ENCODE measurements at places on chromosomes 13 and 19. TPM values are rescaled to one million over a fixed set of nuclear protein-coding genes. Genes with fewer than 3 reads are reported as not detected.

ZNF793 gene
- total RNA-seq = 3.5 TPM

TUBA3C gene
- not detected for total RNA-seq

CYP2B6 gene
- not detected for total RNA-seq

DEDD2 gene
- 19.2 TPM for total RNA-seq

DCT gene
- 0.11 TPM for total RNA-seq

ATP7B gene
- total RNA-seq = 4.3 TPM

IL11 gene
- total RNA-seq = not detected

ZNF229 gene
- total RNA-seq = 3.5 TPM

DNA sequence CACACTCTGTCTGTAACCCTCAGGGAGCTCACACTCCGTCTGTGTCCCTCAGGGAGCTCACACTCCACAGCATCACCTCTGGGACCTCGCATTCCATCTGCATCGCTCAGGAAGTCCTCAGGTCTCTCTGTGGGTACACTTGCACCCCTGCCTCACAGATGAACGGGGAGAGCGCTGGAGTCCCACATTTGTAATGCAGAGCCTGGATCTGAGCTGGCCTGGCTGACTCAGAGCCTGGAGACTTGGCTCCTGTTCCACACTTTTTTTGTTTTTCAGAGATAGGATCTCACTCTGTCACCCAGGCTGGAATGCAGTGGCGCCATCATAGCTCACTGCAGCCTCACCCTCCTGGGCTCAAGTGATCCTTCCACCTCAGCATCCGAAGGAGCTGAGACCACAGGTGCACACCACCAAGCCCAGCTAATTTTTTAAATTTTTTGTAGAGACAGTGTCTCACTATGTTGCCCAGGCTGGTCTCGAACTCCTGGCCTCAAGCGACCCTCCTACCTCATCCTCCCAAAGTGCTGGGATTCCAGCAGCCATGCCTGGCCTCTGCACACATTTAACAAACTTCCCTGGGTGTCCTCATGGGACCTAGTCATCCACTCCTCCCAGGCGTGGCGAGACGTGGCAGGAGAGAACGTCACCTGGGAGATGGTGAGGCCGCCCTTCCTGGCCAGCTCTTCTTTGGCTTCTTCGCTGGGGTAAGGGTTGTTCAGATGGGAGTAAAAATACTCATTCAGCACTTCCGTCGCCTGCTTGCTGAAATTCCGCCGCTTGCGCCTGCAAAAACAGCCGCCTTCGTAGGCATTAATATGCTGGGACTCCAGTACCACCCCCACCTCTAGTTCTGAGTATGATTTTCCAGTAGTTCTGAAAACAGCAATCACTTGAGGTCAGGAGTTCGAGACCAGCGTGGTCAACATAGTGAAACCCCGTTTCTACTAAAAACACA, 31.0 kb downstream of the CILP2 start:
- no peak overlapping the region for H3K27ac ChIP-seq
- no peaks in the 10 kb centered on the region for H3K36me3 ChIP-seq
- H3K4me1 ChIP-seq = no peaks in the 10 kb centered on the region
- no peak for DNase-seq

GRCh38 chr19:18833141-18833476, 1.4 kb downstream of the UPF1 start:
- H3K27ac ChIP-seq = peak overlapping the region; percentile 82
- peaks cover 13% of the 10 kb centered on the region for H3K36me3 ChIP-seq
- H3K4me1 ChIP-seq = peaks cover 37% of the 10 kb centered on the region
- peak overlapping the region; percentile 78 for H3K4me3 ChIP-seq
- no peaks in the 10 kb centered on the region for H3K27me3 ChIP-seq

GRCh38 chr19:12974301-12975220, 5.2 kb downstream of the DAND5 start:
- no peak for DNase-seq
- H3K4me3 ChIP-seq = no peak overlapping the region
- no peaks in the 10 kb centered on the region for H3K27me3 ChIP-seq
- peaks cover 12% of the 10 kb centered on the region for H3K4me1 ChIP-seq
- no peaks in the 10 kb centered on the region for H3K36me3 ChIP-seq

DNA sequence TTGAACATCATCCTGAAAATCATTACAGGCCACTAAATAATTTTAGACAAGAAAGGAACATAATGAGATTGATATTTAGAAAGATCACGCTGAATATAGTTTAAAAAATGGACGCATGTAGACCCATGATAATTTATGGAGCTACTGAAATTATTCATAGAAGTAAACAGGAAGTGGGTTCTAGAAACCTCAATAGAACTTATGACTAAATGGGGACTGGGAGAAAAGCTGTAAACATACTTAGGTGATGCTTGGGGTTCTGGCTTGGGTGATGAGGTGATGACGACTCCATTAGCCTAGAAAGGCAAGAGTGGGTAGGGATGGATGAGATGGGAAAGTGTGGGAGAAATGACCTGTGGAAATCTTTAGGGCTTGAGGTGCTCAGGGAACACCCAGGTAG, 484.0 kb downstream of the MYO16 start:
- no peaks in the 10 kb centered on the region for H3K4me1 ChIP-seq
- no peaks in the 10 kb centered on the region for H3K36me3 ChIP-seq
- H3K4me3 ChIP-seq = no peak overlapping the region
- H3K27ac ChIP-seq = no peak overlapping the region
- DNase-seq = no peak

DNA sequence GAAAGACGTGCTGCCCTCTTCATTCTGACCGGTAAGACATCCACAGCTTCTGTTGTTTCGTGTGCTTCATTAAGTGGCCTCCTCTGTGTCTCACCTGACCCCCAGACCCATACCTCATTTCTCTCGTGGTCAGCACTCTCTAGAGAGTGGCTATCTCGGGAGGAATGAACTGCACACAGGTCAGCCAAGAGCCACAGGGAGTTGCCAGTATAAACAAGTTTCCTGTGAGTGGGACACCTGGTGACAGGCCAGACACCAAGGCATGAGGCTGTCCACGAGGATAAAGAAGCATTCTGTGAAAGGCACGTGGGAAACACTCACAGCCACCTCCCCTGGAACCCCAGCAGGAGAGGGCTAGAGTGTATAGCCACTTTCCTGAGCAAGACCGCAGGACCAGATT, 115.8 kb downstream of the NUFIP1 start:
- H3K36me3 ChIP-seq = no peaks in the 10 kb centered on the region
- no peak overlapping the region for H3K4me3 ChIP-seq

DNA sequence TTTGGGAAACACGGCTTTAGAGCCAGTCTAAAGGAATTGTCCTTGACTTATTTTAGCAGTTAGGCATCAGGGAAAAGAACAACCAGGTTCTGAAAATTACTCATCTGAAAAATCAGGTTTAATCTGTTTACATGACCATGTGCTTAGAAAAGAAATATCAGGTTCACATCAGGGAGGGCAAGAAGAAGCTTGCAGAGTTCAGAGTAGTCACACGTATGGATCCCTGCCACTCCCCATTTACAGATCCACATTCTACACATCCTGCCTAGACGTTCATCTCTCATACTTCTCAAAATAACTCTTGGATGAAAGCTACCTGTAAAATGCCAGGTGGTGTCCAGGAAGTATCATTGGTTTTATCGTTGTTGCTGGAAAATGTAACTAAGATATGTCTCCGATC, 14.0 kb upstream of the PHF11 start:
- no peaks in the 10 kb centered on the region for H3K27me3 ChIP-seq
- no peak for DNase-seq
- no peak overlapping the region for H3K27ac ChIP-seq
- no peak overlapping the region for H3K4me3 ChIP-seq
- H3K36me3 ChIP-seq = peaks cover 31% of the 10 kb centered on the region

DNA sequence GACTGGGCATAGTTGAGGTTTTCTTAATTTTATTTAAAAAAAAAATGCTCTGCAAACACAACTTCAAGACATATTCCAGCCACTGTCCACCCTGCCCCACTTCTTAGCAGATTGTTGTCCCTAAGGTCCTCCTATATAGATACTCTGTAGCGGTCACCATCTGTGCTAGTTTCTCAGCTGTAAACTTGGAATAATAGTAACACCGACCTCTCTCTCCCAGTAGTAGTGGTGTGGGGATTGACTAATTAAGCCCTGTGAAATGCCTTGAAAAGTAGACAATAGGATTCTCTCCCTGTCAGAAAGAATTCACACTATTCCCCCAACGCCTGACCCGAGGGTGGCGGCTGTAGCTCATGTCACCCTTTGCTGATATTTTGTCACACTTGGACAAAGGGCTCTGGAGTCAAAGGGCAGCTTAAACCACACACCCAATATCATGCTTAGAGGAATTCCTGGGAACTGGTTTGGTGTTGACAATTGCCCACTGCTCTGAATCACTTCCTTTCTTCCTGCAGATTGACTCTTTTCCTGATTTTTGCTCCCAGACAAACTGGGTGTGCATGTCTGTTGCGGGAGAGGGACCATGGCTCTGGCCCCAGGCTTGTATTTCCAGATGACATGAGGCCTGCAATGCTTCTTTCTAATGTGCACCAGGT, 9.2 kb upstream of the SERP2 start:
- no peak for DNase-seq
- H3K4me3 ChIP-seq = no peak overlapping the region
- H3K36me3 ChIP-seq = no peaks in the 10 kb centered on the region
- no peaks in the 10 kb centered on the region for H3K4me1 ChIP-seq
- no peak overlapping the region for H3K27ac ChIP-seq

- no peaks in the 10 kb centered on the region for H3K4me1 ChIP-seq
- H3K27me3 ChIP-seq = no peaks in the 10 kb centered on the region
- no peak overlapping the region for H3K4me3 ChIP-seq
- H3K27ac ChIP-seq = no peak overlapping the region
- H3K36me3 ChIP-seq = no peaks in the 10 kb centered on the region
Observed at GRCh38 chr13:34594507-34594906, 347.6 kb upstream of the NBEA start.

- no peak for DNase-seq
- H3K36me3 ChIP-seq = no peaks in the 10 kb centered on the region
Observed at GRCh38 chr13:47252627-47253026, 355.8 kb upstream of the HTR2A start.

DNA sequence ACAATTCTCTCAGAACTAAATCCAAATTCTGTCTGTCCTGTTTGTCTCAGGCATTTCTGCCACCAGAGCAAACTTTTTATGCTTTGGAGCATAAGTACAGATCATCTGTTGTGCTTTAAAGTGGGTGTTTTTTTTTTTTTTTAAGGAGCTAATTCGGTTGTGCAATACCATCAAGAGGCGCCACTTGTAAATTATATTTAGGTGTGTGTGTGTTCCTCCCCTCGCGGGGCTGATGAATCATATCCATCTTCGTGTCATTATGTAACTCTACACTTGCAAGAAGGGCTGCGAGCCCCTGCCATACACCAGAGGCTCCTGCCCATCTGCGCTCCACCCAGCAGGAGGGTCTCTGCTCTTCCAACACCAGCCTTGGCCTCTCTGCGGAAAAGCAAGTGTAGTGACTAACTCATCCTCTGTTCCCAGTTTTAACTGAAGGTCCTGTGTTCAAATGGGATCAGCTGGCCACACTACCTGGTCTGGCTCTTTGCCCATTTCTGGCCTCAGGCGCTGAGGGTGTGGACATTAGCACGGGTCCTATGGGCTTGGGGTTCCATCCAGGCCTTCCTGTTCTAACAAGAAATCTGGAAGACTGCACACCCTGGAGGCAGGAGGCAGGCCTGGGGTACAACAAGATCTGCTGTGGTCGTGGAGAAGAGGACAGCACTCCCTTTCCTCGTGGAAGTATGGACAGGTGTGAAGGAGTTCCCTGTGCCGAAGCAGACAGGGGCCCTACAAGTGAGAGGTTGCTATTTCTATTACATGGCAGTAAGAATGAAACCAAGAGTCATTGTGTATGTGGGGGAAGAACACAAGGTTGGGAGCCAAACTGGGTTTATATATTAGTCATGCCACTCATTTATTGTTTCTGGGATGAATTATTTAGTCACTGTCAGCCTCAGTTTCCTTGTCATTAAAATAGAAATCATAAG, 96.1 kb upstream of the MBNL2 start:
- H3K4me3 ChIP-seq = no peak overlapping the region
- H3K4me1 ChIP-seq = no peaks in the 10 kb centered on the region
- H3K36me3 ChIP-seq = no peaks in the 10 kb centered on the region

All from right atrium auricular region (tissue), 2 donors.